SIG-M5 (cell line): ENCODE measurements at places on chromosomes 2 and 18.

GRCh38 chr2:160207804-160208654 lies 8.0 kb upstream of the ITGB6 start:
- no peak for DNase-seq

GRCh38 chr2:168687314-168687713 lies 115.1 kb upstream of the NOSTRIN start:
- no peak for DNase-seq

GRCh38 chr18:12593866-12594265 lies 64.0 kb downstream of the SPIRE1 start:
- DNase-seq = no peak

- DNase-seq = no peak
Observed at GRCh38 chr2:95010718-95011117, 14.8 kb upstream of the MAL start.

DNA sequence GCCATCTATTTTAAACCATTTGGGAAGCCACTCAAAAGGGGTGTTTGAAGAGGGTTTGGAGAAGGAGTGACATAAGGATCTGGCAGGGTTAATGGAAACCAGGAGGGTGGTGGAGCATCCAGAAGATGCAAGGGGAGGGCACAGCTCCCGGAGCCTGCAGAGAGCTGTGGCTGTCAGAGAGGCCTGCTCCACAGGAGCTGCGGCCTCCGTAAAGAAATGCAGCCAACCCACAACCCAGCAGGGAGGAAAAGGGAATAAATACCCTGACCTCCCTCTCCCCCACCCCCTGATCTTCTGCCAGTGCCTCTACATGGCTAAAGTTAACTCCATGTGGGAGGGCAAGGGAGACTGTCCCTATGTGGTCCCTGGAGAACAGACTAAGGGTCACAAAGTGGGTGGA lies 567.1 kb upstream of the POU3F3 start:
- DNase-seq = no peak

DNA sequence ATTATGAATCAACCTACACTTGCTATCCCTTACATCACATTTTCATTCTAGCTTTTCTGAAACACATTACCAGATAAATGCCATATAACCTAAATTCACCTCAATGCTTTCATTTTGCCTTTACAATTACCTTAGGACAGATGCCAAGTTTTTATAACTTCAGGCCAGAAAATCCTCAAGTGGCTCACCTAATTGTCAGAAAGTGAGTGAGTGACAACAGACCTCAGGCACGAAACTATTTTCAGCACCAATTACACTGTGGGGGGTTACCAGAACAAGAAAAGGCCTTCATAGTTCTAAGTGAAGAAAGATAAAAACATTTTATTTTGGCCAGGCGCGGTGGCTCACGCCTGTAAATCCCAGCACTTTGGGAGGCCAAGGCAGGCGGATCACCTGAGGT lies 52.3 kb upstream of the ST8SIA5 start:
- DNase-seq = no peak

DNA sequence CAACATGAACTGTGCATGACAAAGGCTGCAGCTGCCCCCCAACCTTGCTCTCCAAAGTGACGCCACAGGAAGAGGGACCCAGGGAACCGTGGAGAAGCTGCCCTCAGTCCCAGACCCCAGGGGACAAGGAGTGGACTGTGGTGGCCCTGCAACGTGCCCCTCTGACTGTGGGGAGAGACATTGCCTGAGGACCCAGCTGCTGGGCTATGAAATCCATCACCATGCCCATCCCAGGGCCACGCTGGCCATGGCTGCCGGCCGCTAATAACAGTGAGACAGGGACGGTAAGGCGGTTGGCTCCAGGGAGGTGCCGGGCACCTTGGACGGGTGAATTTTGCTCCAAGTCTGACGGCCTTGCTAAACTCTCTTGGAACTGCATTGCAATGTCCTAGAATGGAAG lies 211.3 kb upstream of the HDAC4 start:
- DNase-seq = no peak

GRCh38 chr2:129751409-129751808 lies 228.1 kb upstream of the RAB6C start:
- DNase-seq = no peak

- no peak for DNase-seq
Observed at GRCh38 chr2:163734401-163734800, 1.4 kb downstream of the FIGN start.

DNA sequence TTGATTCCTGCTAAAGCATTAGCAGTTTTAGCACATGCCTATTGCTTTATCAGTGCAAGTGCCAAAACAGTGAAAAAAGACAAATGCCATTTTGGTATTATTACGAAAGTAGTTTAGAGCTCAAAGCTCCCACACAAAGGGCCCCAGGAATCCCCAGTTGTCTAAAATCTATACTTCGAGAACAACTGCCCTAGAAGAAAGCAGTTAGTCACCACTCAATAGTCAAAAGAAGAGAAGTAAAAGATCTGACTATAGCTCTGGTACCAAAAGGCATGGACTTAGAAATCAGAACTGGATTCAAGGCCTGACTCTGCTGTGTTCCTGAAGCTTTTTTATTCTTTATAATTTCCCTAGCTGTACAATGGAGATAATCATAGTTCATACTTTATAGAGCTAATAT lies 21.8 kb downstream of the SCN3A start:
- no peak for DNase-seq

DNA sequence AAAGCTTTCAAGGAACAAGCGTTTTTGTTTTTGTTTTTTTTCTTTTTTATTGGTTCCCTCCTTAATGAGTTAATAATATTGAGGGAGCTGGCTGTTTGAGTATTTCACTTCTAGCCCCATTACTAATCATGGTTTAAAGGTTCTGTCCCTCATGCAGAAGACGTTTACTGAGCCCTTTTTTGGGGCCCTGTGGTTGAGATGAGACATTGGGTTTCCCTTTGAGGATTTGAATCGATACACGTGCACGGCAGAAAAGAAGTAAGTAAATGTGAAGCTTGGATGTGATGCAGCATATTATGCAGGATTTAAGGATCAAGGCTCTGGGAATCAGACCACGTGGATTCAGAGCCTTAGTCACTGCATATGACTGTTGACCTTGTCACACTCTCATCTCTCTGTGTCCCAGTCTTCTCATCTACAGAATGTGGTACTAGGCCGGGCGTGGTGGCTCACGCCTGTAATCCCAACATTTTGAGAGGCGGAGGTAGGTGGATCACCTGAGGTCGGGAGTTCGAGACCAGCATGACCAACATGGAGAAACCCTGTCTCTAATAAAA lies 1.0 kb upstream of the CHST10 start:
- no peak for DNase-seq

GRCh38 chr2:120631724-120632123 lies 103.9 kb upstream of the GLI2 start:
- DNase-seq = no peak

- no peak for DNase-seq
Observed at GRCh38 chr2:134491022-134491421, 227.8 kb downstream of the TMEM163 start.

- no peak for DNase-seq
Observed at GRCh38 chr2:83565181-83565580, 893.9 kb downstream of the SUCLG1 start.

DNA sequence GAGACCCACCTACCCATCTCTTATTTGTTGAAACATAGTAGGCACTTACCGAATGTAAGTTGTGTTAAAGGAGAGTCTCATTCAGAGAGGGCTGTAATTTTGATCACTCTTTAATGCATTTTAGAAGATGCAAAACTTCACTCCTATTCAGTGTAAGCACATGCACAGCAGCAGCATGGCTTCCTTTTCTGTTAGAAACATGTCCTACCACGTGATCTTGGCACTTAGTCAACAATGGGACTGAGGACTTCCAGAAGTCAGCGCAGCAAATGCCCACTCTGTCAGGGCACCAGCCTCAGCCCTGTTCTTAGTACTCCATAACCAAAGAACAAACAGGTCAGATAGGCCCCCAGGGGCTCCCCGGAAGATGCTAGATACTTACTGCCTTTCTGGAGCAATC lies 456.5 kb downstream of the METTL4 start:
- DNase-seq = no peak

- no peak for DNase-seq
Observed at GRCh38 chr18:58354791-58355190, 274.1 kb downstream of the ALPK2 start.

- no peak for DNase-seq
Observed at GRCh38 chr2:217866457-217866856, 136.3 kb downstream of the TNS1 start.

DNA sequence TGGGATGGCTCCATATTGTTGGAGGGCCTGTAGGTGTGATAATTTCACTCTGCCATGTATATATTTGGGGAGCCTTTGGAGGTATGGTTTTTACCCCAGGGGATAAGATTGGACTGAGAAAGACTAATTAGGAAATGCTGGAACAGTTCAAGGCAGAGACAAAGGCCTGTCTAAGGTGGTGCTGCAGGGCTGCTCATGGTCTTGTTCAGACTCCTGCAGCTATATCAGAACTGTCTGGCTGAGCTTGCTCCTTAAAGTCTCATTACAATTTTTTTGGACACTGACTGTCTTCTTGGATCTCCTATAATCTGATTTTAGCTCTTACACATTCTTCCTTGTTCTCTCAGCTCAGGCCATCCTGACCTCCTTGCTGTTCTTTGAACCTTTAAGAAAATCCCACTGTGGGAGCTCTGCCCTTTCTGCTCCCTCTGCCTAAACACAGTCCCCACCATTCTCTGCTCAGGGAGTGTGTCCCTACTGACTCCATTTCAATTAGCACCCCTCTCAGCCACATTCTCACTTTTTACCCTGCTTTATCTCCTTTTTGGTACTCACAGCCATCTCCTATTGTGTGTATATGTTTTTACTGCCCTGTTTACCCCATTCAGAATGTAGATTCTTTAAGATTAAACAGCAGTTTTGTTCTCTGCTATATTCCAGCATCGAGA lies 468.7 kb upstream of the FANCL start:
- DNase-seq = no peak

GRCh38 chr18:37930640-37931039 lies 365.0 kb upstream of the CELF4 start:
- DNase-seq = no peak

GRCh38 chr2:228956701-228957474 lies 314.2 kb downstream of the PID1 start:
- DNase-seq = no peak

DNA sequence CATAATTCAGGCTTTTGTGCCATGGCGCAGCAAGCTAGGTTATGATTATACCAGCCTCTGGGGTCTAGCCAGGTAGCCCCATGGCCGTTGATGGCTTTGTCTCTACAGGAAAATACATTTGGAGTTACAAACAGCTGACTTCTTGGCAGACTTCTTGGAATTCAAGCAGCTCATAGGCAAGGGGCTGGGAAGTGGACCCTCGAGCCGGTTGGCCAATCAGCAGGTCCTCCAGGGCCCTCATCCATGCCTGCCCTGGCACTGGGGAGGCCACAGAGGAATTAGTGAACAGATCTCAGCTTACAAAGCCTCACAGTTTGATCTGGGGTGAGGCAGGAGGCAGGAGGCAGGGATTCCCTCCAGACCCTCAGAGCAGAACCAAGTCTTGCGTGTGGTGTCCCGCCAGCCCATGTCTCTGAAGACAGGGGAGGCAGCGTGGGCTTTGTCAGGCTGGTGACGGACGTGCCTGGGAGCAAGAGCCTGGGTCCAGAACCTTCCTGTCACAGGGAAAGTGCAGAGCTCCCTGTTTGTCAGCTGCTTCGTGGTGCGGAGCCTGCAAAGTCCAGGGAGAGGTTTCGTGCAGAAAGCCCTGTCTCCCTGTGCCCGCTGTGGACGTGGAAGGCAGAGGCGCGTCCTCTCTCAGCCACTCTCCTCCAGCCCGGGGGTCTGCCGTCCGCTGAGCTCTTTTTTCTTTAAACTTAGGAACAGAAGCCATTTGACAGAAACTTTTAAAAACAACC lies 131.7 kb downstream of the KLHL29 start:
- DNase-seq = no peak

DNA sequence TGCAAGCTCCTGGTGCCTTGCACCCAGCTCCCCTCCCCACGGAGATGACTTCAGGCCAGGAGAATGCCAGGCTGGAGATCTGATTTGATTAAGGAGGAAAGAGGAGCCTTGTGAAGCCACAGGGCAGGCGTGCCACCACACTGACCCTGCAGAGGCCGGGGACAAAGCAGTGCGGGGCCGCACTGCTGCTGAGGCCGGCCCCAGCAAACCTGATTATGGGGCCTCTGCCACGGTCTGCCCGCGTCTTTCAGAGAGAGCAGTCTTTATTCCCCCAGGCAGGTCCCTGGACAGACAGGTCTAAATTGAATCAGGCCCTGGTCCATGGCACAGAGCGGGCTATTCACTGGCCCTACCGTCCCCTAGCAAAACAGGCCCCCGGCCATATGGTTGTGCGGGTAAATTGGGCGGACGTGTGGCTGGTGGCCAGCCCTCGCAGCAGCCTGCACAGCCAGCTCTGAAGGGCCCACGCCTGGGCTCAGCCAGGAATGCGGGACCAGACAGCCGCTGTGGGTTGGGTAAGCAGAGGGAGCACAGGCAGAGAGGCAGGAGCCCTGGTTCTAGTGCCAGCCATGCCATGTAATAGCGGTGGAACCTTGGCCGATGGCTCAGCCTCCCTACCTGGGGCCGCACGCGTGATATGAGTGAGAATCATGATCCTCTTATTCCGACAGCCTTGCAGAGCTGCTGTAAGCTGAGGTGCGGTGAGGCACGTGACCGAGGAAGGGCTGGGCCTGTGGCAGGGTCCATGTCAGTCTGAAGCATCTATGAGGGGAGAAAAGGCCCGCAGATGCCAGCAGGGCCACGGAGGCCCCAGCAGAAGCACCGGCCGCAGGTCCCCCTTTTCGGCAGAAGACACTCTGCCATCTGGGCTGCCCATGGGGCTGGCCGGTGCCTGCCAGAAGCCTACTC lies 97.3 kb upstream of the MYCN start:
- no peak for DNase-seq

- no peak for DNase-seq
Observed at GRCh38 chr18:13216711-13217465, 1.7 kb upstream of the LDLRAD4 start.

GRCh38 chr2:121356058-121356640 lies 71.1 kb upstream of the TFCP2L1 start:
- DNase-seq = no peak

- no peak for DNase-seq
Observed at GRCh38 chr2:74880054-74880728, 46.3 kb downstream of the HK2 start.

- no peak for DNase-seq
Observed at GRCh38 chr2:192932376-192932775, 737.6 kb upstream of the TMEFF2 start.

DNA sequence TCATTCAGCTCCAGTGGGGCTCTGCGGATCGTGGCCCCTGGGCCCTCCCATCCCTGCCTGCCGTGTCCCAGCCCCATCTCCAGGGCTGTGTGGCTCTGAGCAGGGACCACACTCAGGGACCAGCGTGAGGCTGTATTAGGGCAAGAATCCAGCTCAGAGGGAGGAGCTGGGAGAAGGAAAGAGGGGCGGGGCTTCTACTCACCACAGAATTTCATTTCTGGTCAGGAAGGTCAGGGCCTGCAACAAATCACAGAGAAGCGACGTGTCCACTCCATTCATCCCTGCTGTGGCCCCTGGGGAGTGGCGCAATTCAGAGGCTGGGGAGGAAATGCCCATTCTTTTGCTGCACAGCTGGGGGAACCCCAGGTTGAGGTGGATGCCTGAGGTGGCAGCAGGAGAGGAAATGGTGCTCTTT lies 828 bp downstream of the CIB4 start:
- no peak for DNase-seq
